NCI-H1105 (cell line): ENCODE measurements at places on chromosomes 2 and 18.

- DNase-seq = no peak
Observed at GRCh38 chr2:208268156-208268952, 2.3 kb downstream of the PIKFYVE start.

GRCh38 chr18:57110290-57110689 is 36.6 kb upstream of the BOD1L2 start:
- DNase-seq = no peak

DNA sequence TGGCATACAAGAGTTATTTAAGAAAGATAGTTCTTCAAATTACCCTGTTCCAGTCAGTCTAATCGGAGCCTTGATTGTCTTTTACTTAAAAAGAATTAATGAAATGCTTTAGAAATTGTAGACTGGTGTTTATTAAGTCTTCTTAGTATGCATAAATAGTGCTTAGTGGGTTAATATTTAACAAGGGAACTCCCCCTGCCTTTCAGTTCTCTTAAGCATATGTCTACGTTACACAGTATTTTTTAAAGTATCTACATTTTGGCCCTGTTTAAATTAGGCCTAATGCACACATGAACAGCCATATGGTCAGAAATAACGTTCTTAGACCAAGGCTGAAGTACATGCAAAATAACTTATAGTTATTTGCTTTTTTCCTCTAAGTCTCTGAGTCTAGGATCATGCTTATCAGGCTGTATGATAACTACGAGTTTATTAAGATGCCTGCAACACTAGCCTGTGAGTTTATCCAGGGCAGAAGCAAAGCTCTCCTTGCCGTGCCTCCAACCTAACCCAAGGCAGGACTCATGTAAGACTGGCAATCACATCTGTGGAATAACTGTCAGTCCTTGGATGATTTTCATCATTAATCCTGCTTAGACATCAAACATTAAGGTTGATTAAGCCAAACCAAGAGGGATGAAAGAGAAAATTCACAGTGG is 6.7 kb downstream of the BCL2 start:
- DNase-seq = no peak

DNA sequence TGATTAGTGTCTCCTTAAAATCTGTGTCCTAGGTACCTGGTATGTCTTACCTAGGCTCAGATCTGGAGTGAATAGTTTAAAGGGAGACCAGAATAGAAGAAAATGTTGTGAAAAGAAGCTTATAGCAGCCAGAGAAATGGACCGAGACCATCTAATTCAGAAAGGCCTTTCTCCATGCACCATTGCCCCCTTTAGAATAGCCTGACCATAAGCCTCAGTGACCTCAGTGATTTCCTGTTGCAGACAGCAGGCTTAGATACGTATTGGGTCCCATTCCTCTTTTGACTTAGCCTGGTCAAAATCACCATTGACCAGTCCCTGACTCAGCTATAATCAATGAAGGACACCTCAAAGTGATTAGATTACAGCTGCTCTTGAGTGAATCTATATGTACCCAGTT is 690.7 kb upstream of the KLHL29 start:
- DNase-seq = no peak

- no peak for DNase-seq
Observed at GRCh38 chr2:218043701-218044109, 25.3 kb upstream of the RUFY4 start.
